Parietal lobe (tissue), 2 donors: ENCODE measurements at places on chromosomes 2 and 18. TPM values are rescaled to one million over a fixed set of nuclear protein-coding genes. Genes with fewer than 3 reads are reported as not detected.

The GCG gene
- not detected for total RNA-seq

The LAMA3 gene
- total RNA-seq = 6.6 TPM

The CDK15 gene
- total RNA-seq = not detected

The MYCN gene
- total RNA-seq = 75.1 TPM

The ABCA12 gene
- total RNA-seq = 0.63 TPM

The DNER gene
- total RNA-seq = 93.3 TPM

The RAX gene
- not detected for total RNA-seq

The ASIC4 gene
- 4.1 TPM for total RNA-seq

The BMP10 gene
- not detected for total RNA-seq

The ASB3 gene
- total RNA-seq = 117 TPM

The CNDP1 gene
- 1.9 TPM for total RNA-seq

The SLC8A1 gene
- 160 TPM for total RNA-seq

The CCDC102B gene
- total RNA-seq = 20.0 TPM

The FOXI3 gene
- total RNA-seq = 0.63 TPM

The RAB6C gene
- 0.63 TPM for total RNA-seq

The SCYGR4 gene
- total RNA-seq = not detected

The CHRNG gene
- not detected for total RNA-seq

The SERPINB13 gene
- not detected for total RNA-seq

The USP37 gene
- 43.8 TPM for total RNA-seq

The EIF4E2 gene
- 54.8 TPM for total RNA-seq

The M1AP gene
- total RNA-seq = not detected

The UGT1A10 gene
- not detected for total RNA-seq

The BBS5 gene
- 21.9 TPM for total RNA-seq

The KIDINS220 gene
- total RNA-seq = 812 TPM

The REG3A gene
- not detected for total RNA-seq

The PJVK gene
- total RNA-seq = 11.0 TPM

The MEMO1 gene
- 82.0 TPM for total RNA-seq

The GAREM2 gene
- 11.9 TPM for total RNA-seq

The CEP68 gene
- 62.9 TPM for total RNA-seq

The BCL2 gene
- 49.1 TPM for total RNA-seq

The FLACC1 gene
- total RNA-seq = 2.5 TPM

The TUBB8B gene
- total RNA-seq = not detected

The MALL gene
- total RNA-seq = 1.3 TPM

The POLR1A gene
- total RNA-seq = 30.0 TPM
